ENCODE measurements at places on chromosomes 1 and 21. TPM values are rescaled to one million over a fixed set of nuclear protein-coding genes. Genes with fewer than 3 reads are reported as not detected.

DNA sequence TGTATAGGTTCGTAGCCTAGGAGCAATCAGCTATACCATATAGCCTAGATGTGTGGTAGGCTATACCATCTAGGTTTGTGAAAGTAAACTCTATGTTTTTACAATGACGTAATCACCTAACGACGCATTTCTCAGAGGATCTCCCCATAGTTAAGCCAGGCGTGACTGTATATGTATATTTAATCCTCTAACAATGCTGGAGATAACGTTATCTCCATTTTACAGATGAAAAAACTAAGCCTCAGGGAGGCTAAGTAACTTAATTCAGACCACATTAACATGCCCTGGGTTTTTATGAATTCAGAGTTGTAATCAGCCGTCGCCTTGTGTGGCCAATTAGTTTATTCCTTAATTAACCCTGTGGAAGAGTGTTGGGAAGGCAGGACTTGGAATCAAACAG lies 107.7 kb upstream of the PLXNA2 start:
- no peak for DNase-seq

GRCh38 chr1:171743081-171743870 lies 1.4 kb upstream of the VAMP4 start:
- DNase-seq: peak; percentile 43

DNA sequence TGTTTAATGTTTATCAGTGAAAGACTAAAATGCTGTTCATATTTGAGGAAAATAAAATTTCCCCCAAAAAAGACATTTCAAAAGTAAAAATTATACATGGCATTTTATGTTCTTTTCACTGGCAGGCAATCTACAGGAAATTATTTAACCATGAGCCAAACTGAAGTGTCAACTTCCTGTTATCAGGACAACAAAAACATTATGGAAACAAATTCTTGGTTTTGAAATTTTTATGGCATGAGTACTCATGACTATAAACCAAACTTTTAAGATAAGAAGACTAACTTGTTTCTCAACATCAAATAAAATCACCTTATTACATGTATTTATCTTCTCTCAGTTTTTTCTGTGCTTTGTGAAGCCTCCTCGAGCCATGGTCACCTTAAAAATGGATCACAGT lies 698.6 kb downstream of the LTN1 start:
- DNase-seq: no peak

DNA sequence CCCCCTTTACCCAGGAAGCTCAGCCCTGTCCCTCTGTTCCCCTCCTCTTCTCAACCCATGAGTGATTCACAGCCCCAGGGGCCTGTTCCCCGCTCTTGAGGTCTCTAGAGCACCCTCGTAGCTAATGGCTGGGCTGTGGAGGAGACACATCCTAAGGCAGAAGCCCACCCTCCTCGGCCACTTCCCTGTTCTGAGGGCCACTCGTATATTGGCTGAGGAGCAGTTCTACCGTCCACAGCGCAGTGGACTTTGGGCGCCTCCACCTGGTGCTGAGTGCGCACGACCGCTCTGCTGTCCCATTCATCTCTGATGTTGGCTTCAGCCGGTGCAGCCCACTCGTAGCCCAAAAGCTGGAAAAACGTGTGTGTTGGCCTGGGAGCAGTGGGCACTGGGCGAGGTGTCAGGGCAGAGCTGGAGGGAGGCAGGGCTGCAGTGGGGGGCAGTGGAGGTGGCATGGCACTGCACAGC lies 24.5 kb upstream of the PKP1 start:
- DNase-seq: no peak

DNA sequence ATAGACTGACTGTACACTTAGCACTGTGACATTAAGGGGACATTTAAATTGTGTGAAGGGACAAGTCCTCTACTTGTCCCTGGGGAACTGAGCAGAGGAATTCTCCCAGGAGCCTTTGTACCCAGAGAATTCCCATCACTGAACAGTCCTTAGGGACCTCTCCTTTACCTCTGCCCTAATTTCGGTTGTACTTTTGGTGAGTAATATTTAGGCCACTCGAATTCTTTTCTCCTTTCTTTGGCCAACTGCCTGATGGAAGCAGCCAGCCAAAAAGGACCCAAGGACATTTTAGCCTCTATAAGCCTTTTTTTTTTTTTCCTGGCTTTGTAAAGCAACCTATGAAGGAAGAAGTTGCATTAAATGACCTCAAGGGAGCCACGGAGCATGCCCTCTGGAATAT lies 71.5 kb downstream of the NR5A2 start:
- peak; percentile 73 for DNase-seq

- DNase-seq: peak; percentile 39
Observed at GRCh38 chr1:150875197-150876118, 941 bp downstream of the ARNT start.

CLCNKB gene
- 0.29 TPM for total RNA-seq

SLC22A15 gene
- 14.5 TPM for total RNA-seq

DNA sequence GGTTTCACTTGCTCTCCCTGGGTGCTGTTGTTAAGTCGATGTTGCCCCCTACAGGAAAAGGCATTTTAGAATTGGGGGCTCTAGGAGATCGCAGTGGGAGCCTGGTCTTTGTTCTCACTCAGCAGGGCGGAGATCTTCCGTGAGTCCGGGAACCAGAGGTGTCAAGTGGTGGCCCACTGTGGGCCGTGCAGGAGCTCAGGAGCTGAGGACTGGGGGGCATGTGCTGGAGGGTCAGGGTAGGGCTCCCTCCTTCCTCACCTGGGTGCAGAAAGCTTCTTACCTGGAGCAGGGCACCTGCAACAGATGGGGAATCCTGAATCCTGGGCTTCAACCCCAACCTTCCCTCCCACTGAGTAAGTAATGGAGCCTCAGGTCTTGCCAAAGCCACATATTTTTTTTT lies 392.7 kb downstream of the NPHP4 start:
- DNase-seq: no peak

DNA sequence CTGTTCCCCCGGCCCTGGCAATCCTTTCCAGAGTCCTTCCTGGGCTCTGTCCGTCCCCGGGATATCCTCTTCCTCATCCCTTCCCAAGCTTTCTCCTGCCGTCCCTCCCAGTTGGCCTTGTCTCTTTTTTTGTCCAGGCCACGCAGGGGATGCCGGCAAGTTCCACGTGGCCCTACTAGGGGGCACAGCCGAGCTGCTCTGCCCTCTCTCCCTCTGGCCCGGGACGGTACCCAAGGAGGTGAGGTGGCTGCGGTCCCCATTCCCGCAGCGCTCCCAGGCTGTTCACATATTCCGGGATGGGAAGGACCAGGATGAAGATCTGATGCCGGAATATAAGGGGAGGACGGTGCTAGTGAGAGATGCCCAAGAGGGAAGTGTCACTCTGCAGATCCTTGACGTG lies 13.4 kb upstream of the SVBP start:
- no peak for DNase-seq

SLAMF9 gene
- total RNA-seq: not detected

- DNase-seq: no peak
Observed at GRCh38 chr21:25330266-25330665, 277.0 kb downstream of the MRPL39 start.

GRCh38 chr1:87449348-87449963 lies 120.8 kb downstream of the LMO4 start:
- no peak for DNase-seq

- no peak for DNase-seq
Observed at GRCh38 chr1:93450321-93450720, 2.4 kb downstream of the FNBP1L start.

GRCh38 chr1:218874801-218875400 lies 298.8 kb upstream of the LYPLAL1 start:
- DNase-seq: no peak

DUSP12 gene
- total RNA-seq: 32.1 TPM

SOX13 gene
- total RNA-seq: 6.8 TPM

DNA sequence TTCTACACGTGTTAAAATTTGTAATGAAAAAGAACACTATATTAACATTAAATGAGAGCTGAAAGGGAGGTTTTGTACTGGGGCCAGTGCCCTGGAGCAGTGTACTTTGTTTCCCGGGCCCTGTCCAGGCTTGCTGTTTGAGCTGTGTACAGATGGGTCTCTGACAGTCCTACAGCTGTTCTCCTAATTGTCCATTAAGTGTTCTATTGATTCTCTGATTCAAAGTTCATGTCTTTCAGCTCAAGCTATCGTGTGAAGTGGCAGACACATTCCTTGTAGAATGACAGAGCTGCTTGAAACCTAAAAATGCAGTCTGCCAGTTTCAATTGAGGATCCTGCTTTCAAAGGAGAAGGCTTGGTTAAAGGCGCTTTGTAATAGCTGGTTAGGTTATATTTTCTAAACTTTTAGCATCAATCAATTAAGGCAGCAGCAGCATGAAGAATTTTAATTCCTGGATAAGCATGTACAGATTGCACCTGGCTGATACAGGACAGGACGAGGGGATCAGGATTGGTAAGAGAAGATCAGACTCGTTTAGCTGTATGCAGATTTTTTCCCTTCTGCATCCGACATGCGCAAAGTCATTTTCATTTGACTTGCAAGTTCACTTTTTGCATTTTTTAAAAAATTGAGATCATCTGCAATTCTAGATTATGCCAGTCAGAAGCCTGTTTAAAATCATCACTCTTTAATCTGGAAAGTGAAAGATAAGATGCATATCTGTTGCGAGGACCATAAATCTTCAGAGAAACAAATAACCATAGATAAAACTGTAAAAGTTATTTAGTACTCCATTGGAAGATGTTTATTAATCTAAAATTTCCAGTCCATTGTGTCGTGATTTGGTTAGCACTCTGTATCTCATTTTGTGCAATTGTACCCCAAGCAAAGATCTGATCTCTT lies 98.5 kb downstream of the ATG4C start:
- DNase-seq: no peak

- DNase-seq: no peak
Observed at GRCh38 chr1:3653286-3653618, 936 bp downstream of the TP73 start.

NR1I3 gene
- total RNA-seq: not detected

TTC22 gene
- total RNA-seq: not detected

DNA sequence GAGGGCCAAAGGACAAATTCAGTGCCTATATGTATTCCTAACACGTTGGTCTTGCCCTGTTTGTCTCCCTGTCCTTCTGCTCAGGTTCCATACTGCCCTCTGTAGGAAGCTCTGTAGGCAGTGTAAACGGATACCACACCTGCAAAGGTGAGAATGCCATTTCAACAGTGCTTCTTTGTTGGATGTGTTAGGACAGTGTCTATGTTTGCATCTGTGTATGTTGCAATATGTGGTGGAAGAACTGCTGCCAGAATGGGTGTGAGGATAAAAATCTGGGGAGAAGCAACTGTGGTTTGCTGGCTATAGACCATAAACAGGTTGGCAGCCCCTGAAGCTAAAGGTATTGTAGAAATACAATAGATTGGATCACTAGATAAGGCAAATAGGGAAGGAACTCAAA lies 113.1 kb upstream of the BMP8A start:
- no peak for DNase-seq

- peak; percentile 92 for DNase-seq
Observed at GRCh38 chr1:206631085-206631509, 4.2 kb upstream of the DYRK3 start.

RASAL2 gene
- total RNA-seq: 59.4 TPM

SMCP gene
- not detected for total RNA-seq

DNA sequence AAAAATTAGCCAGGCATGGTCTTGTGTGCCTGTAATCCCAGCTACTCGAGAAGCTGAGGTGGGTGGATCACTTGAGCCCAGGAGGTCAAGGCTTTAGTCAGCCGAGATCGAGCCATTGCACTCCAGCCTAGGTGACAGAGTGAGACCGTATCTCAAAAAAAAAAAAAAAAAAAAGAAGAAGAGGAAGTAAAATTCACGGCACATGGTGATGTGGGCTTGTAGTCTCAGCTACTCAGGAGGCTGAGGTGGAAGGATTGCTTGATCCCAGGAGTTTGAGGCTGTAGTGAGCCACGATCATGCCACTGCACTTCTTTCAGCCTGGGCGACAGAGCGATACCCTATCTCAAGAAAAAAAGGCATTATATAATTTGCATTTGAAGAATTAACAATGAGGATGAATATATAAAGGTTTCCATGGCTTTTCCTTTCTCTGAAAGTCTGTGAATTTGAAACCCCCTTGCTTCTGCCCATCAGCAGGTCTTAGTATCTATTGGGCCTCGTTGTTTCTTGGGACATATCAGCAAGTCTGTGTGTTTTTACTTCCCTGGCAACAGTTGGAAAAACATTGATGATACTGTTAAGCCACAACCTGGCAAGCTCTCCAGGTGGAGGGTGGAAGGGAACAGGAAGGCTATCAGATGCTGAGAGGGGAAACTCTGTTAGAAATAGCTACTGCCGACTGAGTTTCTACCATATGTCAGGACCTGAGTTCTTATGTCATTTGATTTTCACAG lies 4.6 kb upstream of the PLA2G2D start:
- DNase-seq: no peak

DNA sequence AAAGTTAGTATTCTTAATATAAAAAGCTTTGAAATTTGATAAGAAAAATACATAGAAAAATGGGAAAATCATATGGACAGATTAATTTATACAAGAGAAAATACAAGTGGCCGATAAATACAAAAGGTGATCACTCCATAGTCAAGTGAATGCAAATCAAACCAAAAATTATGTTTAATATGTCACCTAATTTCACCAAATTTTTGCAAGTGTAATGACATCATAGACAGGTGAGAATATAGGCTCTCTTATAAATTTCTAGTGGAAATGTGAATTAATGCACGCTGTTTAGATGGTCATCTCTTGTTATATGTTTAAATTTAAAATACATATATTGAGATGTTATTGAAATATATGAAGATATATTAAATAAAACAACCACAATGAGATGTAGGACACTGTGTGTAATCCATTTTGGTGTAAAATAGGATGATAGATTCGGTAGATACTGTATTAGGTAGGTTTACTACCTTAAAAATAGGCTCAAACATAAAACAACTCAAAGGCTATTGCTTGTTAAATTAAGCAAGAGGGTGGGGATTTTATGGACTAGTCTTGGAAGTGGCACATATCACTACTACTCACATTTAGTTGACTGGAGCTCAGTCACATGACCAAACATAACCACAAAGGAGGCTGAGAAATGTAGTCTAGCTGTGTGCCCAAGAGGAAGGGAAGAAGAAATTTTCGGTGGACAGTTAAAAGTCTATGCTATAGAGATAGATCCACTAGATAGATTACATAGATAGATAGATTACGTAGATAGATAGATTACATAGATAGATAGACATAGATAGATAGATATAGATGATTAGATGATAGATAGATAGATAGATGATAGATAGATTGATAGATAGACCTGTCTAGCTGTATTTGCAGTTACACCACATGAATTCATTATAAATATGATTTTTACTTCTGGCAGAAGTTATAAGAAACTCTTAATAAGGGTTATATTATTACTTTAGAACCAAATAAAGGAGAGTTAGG lies 9.2 kb downstream of the INSL5 start:
- no peak for DNase-seq

DNA sequence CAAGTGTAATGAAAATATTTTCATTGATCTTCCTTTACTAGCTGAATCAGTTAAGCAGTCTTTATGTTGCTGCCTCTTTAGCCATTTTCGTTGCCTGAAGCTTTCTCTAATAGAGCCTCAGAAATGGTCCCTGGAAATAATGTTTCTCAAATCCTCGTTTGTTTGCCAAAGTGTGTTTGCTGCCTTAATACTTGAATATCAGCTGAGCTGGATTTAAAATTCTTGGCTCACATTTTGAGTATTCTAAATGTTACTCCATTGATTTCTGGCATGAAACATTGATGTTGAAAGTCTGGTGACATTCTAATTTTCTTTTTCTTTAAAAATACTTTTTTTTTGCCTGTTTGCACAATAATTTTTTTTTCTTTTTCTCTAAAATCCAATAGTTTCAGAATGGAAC lies 84.6 kb upstream of the SERBP1 start:
- no peak for DNase-seq

All from osteoblast (primary cell).